Fibroblast of villous mesenchyme (primary cell): ENCODE measurements at places on chromosomes 11 and 22.

DNA sequence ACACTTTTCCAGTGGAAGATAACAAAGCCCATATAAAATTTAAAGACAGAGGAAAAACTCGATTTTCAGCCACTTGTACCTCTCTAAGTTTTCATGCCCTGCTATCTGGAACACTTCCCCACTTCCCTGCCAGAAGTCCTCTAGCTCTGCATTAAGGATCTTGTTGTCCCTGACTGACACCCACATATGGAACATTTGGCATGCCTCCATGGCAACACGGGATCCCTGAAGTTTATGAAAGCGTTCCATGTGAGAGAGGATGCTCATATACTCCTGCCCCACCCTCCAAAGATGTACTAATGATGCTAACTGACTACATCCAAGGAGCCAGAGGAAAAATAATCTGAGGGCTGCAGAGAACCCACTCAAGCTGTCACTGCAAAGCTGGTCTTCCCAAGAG, 8.8 kb upstream of the C11orf91 start:
- no peak for DNase-seq

GRCh38 chr11:117826190-117826570, 1.6 kb upstream of the FXYD2 start:
- DNase-seq = no peak

DNA sequence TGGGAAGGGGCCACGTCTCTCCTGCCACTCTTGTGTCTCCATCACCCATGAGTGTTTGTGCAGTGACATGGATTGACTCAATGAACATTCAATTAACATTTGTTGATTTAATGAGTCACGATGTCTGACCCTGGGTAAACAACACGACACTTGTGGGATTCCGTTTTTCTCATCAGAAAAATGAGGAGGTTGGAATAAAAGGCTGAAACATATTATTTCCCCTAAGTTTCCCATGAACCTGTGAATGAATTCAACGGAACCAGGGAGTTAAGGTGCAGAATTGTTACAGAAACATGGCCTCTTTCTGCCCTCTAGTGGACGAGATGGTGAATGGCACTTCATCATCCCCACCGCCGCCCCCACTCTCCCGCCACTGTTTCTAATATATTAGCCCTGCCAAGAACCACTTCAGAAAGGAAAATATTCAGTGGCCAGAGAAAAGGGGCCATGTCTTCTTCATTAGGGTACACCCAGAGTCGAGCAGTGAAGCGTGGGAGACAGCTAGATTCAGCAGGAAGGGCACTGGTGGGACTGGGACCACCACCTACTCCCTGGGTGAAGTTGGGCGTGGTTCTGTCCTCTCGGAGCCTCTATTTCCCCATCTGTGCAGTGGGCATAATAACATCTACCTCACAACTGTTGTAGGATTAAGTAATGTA, 46.3 kb upstream of the SYT13 start:
- DNase-seq = peak; percentile 12

GRCh38 chr11:106088896-106089295, 11.4 kb downstream of the AASDHPPT start:
- no peak for DNase-seq

GRCh38 chr11:67344264-67344663, 9.1 kb downstream of the POLD4 start:
- DNase-seq = no peak

DNA sequence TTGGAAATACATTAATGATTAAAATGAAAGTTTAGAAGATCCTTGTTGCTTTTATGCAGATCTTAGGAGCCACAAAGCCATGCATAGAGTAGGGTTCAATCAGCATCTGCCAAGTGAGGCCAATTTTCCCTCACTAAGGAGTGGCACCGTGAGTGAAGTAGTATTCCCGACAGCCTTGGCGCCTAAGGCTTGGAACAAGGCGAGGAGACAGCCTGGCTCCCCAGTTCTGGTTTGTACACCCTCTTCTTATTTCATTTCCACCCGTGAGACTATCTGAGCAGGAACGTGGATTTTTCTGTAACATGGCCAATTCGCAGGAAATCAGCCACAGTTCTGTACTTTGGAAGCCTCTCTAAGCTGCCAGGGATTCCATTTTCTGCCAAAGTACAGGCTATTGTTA, 22.6 kb downstream of the FADS2 start:
- DNase-seq = no peak

GRCh38 chr22:28896611-28897010, 13.2 kb downstream of the ZNRF3 start:
- DNase-seq = no peak

DNA sequence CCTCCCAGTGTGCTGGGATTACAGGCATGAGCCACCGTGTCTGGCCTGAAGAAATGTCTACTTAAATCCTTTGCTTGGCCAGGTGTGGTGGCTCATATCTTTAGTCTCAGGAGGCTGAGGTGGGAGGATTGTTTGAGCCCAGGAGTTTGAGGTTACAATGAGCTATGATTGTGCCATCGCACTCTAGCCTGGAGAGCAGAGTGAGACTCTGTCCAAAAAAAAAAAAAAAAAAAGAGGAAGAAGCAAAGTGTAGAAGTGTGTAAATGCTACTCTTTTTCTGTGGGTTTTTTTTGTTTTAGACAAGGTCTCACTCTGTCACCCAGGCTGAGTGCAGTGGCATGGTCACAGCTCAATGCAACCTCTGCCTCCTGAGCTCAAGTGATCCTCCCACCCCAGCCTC, 6.4 kb upstream of the ATG16L2 start:
- DNase-seq = no peak

DNA sequence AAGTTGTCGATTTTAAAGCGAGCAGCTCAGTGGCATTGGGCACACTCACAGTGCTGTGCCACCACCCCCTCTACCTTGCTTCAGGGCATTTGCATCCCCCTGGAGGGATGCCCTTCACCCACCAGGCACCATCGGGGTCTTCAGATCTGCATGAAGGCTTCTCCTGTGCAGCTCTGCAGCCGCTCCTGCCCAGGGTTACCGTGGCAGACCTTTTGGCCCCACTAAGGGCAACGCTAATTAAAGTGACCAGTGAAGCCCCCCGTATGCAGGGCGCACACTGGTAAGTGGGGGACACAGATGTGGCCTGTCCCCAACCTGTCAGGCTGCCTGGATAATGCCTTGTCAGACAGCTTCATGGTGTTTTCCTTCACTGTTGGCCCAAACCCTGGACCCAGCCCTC, 1117.7 kb downstream of the BRD1 start:
- no peak for DNase-seq

DNA sequence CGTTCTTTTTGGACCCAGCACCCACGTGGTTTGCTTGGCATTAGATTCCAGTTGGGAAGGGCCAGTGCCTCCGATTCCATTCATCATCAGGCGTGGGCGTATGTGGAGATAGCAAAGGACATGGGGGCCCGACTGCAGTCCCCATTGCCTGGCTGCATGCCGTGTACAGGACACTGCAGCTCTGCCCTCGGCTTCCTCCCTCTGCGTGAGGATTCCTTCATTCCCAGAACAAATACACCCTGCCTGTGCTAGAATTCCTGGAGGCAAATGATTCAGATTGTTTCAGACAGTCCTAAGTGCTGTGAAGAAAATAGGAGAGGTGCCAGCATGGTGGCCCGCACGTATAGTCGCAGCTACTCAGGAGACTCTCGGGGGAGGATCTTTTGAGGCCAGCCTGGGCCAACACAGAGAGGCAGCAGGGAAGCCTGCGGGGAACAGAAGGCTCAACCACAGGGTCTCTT, 15.4 kb downstream of the DERL3 start:
- DNase-seq = peak; percentile 27

GRCh38 chr11:67654225-67654624, 3.7 kb upstream of the ACY3 start:
- DNase-seq = no peak

DNA sequence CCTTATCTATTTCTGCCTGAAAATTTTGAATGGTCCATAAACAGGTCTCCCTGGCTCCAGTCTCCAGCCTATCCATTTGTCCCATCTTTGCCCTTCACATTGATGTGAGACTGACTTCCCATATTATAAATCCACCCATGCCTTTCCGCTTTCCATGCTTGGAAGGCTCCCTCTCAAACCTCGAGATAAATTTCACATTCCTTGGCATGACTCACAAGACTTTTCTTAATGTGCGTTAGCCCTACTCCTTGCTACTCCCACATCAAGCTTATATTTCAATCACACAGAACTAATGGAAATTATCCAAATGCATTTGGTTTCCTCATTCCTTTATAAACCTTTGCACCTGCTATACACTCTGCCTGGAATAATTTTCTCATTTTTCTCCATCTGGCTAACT, 163.7 kb upstream of the NTM start:
- DNase-seq = no peak

DNA sequence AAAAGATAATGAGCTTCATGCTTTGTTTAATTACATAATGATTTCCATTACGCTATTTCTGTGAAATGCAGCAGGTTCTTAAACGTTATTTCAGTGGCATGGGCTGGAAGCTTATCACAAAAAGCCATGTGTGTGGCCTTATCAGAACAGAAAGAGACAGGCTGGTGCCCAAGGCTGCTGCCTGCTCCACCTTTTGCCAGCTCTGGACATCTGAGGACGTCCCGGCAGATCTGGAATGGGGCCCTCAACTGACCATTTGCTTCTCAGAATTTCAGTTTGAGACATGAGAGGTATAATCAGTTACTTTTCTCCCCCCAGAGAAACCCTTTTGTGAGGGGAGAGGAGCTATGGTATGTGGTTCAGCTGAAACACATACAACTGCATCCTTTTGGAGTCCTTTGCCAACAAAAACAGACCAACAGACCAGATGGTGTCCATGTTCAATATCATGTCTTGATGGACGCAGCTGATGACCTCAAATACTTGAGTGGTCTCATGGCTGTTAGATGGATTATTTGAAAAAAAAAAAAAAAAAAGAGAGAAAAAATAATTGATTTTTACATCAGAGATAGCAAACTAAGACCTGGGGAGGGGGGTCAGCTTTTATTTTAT, 8.6 kb downstream of the CDPF1 start:
- no peak for DNase-seq

DNA sequence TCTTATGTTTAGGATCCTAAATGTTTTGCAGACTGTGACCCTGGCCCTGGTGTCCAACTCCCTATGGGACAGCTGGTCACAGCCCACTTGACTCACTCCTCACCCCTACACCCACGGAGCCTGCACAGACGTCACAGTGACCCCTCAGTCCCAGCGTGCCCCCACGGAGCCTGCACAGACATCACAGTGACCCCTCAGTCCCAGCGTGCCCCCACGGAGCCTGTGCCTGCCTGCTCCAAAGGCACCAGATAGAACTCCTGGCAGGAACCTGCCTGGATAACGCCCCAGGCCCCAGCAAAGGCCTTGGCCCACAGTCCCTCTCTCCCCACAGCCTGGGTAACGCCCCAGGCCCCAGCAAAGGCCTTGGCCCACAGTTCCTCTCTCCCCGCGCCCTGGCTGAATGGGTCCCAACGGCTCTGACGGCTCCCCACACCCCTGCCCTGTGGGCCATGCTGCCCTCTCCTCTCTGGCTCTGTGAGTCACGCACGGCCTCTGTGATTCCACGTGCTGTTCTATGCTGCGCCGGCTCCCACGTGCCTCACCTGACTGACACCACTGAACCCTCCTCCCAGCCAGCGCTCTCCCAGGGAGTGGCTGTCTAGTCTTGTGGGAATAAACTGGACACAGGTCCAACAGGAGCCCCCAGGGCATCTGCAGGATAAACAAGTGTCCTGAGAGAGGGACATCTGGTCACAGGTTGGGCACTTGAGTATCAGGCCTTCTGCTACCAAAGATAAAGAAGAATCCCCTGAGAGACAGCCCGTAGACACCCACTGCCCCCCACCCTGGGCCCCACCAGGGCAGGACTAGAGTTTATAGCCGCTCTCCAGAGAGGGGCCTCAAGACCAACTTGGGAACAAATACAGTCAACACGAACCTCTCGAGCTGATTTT, 250.3 kb downstream of the BRD1 start:
- no peak for DNase-seq

DNA sequence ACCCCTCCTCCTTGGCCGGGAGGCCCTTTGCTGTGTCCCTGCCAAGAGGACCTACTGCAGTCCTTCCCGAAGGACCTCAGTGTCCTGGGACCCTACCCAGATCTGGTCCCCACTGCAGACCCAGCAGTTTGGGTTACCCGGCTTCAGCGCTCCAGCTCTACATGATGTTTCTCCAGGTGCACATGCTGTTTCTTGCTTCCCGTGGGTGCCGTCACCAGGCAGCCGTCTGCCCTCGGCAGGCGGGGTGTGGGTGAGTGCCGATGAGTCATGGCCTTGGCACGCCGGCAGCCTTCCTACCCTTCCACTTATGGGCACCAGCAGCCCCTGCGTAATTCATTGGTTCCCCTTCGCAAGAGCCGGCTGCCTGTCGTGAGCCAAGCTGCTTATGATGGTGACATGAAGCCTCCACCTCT, 101.8 kb downstream of the BCR start:
- peak; percentile 42 for DNase-seq

DNA sequence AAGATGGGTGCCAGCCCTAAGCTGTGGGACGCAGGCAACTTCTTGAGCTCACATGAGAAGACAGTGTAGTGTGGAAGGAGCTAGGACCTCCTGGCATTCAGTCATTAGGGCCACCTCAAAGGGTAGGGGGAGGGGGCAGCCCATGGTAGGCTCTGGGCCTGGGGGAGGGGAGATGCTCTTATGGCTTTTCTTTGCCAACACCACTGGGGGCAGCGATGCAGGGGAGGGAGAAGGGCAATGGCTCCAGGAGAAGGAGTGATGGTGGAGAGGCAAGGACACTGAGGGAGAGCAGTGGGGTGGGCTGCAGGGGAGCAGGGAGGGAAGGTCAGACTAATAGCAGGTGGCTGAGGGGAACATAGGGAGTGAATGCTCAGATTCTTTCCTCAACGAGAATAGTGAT, 63.3 kb upstream of the SUSD2 start:
- DNase-seq = no peak

DNA sequence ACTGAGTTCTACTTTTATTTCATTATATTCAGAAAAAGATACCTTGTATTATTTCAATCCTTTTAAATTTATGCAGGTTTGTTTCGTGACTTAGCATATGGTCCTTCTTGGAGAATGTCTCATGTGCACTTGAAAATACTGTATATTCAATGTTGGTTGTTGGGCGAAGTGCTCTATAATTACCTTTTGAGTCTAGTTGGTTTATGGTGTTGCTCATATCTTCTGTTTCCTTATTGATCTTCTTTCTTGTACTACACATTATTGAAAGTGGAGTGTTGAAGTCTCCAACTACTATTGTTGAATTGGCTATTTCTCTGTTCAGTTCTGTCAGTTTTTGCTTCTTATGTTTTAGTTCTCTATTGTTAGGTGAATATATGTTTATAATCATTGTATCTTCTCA, 90.4 kb downstream of the KCNQ1OT1 start:
- no peak for DNase-seq

DNA sequence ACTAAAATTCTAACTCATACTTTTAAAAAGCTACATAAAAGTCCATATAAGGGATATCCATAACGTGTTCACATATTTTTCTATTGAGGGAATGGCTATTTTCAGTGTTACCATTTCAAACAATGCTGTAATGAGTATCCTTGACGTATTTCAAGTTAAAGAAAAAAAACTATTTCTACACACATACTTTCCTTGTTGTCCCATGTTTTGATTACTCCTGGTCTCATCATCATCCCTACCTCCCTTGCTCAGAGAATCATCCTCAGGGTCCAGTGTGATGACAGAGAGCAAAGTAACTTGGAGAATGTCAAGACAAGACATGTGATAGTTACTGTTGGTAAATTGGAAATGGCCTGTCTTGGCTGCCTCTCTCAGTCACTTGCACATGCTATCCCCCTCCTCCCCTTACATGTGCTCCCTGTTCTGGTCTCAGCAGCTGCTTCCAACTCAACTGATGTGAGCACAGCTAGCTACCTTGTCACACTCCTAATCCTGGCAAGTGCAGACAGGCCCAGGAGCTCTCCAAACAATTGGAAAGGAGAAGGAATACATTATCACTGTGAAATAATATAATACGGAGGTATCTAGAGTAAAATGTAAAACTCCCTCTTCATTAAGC, 21.8 kb downstream of the NUMA1 start:
- DNase-seq = peak; percentile 74

- DNase-seq = no peak
Measured at GRCh38 chr11:11428714-11429113, 75.7 kb upstream of the CSNK2A3 start.
